ENCODE measurements at places on chromosomes 13 and 19.
A peak's percentile ranks its signal among the peaks of the same experiment; 100 is the strongest.

DNA sequence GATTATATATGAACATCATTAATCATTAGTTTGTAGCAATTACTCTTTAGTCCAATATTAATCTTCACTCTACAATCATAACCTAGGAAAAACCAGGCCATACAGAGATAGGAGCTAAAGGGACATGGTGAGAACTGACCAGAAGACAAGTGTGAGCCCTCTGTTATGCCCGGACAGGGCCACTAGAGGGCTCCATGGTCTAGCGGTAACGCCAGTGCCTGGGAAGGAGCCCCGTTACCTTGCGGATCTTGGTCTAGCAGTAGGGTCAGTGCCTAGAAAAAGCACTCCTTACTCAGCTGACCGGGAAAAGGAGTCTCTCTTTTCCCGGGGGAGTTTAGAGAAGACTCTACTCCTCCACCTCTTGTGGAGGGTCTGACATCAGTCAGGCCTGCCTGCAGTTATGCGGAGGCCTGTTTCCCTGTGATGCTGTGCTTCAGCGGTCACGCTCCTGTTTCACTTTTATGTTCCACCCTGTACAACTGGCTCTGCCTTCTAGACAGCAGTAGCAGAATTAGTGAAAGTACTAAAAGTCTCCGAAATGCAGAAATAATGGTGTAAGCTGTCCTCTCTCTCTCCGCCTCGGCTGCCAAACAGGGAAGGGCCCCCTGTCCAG, 13.8 kb downstream of the OR7D4 start:
- DNase-seq: peak; percentile 46

- no peak for DNase-seq
Observed at GRCh38 chr13:28376604-28377003, 118.3 kb downstream of the FLT1 start.

DNA sequence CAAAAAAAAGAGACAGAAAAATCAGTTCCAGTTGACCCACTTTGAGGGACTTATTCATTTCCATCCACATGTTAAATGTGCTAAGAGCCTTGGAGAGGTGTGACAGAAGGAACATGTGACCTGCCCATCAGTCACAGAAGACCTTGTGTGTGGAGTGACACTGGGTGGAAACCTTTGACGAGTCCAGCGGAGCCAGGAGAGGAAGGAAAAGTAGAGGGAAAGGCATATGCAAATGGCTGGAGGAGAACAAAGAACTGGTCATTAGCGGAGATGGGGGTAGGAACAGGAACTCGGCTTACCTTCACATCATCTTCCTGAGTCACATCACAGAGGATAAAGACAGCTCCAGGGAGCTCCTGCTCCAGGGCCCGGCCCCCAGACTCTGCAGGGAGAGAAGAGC, 2.3 kb downstream of the HSD17B14 start:
- DNase-seq: no peak

- no peak for DNase-seq
Observed at GRCh38 chr13:111937777-111938311, 129.1 kb upstream of the SOX1 start.

DNA sequence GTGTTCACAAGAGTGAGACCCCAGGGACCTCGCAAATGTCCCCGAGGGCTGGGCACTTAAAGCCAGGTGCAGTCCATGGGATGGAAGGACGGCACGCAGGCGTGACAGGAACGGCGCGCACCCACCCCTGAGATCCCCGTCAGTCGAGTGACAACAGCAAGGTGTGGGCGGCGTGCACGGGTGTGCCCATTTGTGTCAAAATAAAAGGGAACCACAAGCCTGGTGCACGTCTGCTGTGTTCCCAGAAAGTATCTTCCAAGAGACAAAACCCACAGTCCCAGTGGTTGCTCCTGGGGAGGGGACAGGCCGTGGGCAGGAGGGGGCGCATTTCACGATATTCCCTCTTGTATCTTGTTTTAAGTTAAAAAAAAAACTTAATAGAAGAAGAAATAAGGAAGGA, 15.7 kb upstream of the CACTIN start:
- no peak for DNase-seq

GRCh38 chr19:17135001-17135853, 59.6 kb downstream of the MYO9B start:
- DNase-seq: no peak

DNA sequence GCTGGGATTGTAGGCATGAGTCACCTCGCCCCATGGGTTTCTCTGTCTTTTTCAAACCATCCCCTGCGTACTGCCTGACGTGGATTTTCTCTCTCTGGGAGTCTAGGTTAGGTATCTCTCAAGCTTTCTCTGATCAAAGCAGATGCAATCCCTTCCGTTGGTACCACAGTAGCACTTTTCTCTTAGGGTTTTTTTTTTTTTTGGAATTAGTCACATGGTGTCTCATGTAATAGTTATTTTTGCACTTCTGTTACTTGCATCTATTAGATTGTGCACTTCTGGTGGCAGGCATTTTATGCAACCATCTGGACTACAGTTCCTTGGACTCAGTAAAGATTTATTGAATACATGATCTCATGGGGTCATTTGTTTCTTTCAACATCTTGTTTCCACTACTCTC, 72.1 kb downstream of the GPC6 start:
- no peak for DNase-seq

DNA sequence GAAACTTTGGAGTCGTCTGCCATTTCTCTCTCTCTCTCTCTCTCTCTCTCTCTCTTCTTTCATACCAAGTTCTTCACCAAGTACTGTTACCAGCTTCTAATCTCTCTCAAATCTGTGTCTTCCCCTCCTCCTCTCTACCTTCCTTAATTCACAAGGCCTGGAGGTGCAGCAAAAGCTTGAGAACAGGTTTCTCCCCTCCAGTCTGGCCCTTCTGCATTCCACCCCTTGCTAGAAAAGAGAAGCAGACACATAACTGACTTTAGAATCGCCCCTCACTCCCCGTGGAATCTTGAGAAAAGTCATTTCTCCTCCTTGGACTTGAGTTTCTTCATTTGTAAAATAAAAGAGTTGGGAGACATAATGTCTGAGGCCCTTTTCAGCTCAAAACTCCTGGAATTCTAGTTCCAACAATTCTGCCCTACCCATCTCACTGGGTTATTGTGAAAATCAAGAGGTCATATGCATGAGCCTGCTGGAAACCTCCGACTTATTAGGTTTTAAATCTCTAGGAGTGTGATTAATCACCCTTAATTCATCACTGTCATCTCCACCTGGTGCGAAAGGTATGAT, 20.4 kb downstream of the AMER2 start:
- DNase-seq: no peak

GRCh38 chr19:14061751-14062557, at the start of gene PALM3:
TSS of gene PALM3 (minus strand) at chr19:14062076. CDS start at chr19:14061980, 96 bp downstream.
- no peak for DNase-seq

DNA sequence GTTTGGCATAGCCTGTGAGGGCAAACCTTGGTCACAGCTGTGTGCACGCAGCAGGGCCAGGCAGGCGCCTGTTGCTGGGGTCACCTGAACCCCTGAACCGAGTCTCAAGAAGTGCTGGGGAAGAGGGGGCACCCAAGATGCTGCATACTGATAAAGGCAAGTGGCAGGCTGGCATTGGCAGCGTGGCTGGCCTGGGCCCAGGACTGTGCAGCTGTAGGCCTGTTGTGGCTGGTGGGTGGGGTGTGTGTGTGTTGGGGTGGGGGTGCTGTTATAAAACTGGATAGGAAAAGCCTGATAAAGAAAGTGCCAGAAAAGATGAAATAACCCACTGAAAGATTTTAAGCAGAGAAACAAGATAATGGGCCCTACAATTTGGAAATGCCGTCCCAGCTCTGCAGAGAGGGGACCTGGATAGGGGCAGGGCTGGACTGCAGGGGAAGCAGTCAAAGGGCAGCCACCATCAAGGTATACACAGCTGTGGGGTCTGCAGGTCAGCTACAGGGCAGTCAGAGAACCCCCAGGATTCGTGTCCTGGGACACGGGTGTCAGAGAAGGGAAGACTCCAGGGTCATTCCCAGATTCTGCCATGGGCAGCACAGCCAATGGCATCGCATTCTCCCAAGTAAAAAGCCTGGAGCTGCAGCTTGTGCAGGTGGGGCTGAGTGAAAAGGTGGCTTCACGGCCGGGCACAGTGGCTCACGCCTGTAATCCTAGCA, 33.2 kb downstream of the CILP2 start:
- no peak for DNase-seq

GRCh38 chr19:32662186-32662585, 12.8 kb downstream of the ANKRD27 start:
- no peak for DNase-seq

- DNase-seq: peak; percentile 52
Observed at GRCh38 chr19:46784262-46785053, 3.9 kb downstream of the SLC1A5 start.

DNA sequence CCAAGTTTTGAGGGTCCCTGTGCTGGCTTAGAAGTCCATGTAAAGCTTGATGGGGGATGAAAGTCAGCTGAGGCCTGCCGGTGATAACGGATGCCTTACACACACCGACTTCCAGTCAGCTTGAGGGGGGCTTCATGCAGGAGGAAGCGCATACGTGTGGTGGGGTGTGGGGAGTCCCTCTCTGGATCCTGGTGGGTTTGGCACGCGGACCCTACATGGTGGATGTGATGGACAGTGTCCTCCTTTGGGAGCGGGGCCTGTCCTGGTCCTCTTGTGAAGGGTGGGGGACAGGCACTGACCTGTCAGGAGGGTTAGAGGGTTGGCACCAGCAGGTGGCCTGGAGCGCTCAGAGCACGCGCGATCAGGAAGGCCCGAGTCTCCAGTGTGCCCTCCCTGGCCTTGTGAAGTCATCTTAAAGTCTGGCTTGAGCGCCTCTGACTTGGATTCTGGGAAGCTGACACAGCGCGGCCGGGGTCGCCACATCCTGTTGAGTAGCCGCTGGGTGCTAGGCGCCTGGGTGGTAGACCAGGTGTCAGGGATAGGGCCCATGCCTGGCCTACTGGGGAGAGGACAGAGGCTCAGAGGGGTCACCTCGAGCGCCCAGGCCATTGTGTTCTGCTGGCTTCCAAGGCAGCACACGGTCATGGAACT, 2.9 kb downstream of the DAZAP1 start:
- no peak for DNase-seq

- no peak for DNase-seq
Observed at GRCh38 chr13:25675060-25675459, 303.3 kb downstream of the ATP8A2 start.

DNA sequence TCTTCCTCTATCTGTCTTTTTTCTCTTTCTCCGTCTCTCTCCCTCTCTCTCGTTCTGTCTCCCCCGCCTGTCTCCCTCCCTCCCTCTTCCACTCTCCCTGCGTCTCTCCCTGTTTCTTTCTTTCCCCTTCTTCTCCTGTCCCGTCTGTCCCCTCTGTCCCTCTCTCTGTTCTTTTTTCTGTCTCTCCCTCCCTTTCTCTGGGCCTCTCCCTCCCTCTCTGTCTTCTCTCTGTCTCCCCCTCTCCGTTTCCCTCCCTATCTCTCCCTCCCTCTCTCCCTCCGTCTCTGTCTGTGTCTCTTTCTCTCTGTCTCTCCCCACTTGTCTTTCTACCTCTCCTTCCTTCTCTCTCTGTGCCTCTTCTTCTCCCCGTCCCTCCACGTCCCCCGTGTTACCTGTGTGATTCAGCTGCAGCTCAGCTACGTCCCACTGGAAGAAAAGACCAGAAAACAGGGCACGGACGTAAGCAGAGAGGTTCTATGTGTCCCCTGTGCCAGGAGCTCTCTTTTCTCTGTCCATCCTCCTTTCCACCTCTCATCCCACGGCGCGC, 1.2 kb downstream of the CD70 start:
- no peak for DNase-seq

DNA sequence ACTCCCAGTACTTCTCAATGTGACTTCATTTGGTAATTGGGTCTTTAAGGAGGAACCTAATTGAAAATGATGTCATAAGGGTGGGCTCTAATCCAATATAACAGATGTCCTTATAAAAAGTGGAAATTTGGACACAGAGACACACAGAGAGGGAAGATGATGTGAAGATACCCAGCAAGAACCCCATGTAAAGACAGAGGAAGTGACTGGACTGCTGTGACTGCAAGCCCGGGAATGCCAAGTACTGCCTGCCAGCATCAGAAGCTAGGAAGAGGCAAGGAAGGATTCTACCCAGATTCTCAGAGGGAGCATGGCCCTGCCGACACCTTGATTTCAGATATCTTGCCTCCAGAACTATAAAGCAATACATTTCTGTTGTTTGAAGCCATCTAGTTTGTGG, 239.3 kb downstream of the KCTD12 start:
- no peak for DNase-seq

- no peak for DNase-seq
Observed at GRCh38 chr19:43441716-43442115, 23.7 kb downstream of the LYPD3 start.

DNA sequence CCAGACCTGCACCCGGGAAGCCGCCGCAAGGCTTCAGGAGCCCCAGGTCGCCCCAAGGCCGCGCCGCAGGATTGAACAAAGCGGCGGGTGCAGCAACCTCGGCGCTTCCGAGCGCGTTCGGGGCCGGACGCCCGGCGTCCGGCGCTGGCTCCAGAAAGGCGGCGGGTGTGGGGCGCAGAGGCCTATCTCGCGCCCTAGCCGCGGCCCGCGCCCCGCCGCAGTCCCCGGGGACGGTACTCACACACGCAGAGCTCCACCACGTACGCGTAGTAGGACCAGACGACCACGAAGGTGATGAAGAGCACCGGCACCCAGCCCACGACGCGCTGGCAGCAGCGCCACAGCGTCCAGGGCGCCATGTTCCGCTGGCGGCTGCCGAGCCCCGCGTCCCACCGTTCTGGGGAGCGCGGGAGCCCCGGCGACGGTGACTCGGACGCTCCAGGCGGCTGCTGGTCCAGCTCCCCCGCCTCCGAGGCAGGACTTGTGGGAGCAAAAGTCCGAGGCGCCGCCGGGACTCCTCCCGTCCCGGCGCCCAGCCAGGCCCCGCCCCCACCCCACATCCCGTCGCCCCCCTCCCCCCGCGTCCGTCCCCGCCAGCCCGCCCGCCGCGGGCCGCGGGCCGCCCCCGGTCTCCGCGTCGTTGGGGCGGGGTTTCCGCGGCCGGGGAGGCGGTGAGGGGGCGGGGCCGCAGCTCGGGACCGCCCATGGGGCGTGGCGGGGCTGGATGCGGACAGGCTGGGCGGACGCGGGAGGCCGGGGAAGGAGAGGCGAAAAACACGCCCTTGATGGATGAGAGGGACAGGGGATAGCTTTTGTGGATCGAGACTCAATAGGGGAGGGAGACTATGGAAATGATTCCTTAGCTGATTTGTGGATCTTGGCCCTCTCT, at the start of gene ZDHHC20:
Gene ZDHHC20, minus strand, starts transcription at position 491 of the 889 bp plus-strand sequence. Its CDS starts 132 bp downstream, at position 359.
- DNase-seq: peak; percentile 88

DNA sequence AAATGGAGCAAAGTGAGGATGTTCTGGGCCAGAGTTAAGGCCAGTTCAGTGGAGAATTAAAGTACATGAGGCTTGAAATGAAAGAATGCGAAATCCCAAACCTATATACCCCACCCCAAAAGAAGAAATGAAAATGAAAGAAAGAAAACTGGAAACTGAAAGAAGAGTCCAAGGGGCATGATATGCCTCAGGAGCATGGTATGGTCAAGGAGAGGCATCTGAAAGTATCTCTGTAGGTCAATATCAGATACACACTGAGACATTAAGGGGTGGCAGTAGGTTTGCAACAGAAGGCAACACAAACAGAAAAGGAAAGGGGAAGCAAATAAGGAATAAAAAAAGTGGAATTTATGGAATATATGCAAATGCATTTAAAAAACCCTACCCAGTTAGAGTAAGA, 166.5 kb downstream of the COG6 start:
- DNase-seq: no peak

DNA sequence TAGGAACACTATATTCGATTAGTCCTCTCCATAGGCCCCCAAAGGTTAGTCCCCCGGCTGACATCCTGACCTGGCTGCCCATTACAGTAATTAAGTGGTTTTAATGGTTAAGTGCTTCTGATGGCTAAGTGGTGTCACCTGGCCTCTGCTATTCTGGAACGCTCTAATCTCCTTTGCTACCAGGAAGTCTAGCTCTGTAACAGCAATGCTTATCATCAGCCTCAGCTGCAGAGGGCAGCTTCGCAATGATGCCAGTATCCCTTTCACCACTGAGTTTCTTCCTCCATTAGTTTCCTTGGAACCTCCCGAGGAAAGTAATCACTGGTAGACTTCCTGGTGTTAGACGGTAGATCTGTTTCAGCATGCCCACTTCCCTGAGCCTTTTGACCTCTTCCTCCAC, 8.6 kb upstream of the RNF6 start:
- no peak for DNase-seq
